ENCODE measurements at places on chromosomes 12 and 14.
A peak's percentile ranks its signal among the peaks of the same experiment; 100 is the strongest.

DNA sequence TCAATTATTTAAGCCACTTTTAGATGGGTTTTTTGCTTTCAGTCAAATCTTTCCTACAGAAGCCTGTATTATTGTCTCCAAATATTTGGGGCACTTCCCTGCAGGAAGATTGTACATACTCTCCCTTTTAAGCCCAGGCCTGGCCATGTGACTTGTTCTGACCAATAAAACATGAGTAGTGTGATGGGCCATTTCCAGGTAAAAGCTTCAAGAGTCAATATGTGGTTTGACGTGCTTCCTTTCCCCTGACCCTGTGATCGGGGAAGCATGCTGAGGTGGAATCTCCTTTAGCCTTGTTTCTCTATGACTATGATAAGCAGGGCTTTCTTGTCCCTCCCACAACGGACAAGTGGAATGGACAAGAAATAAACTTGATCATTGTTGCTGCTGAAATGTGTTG lies 14.2 kb upstream of the NIN start:
- no peak for DNase-seq

GRCh38 chr12:116123451-116124258 lies 153.8 kb downstream of the MED13L start:
- DNase-seq: peak; percentile 23

- no peak for DNase-seq
These were observed 12.3 kb upstream of the CALM1 start for GRCh38 chr14:90384543-90384911.

GRCh38 chr14:20470603-20470901 lies 1.3 kb downstream of the PNP start:
- peak; percentile 24 for DNase-seq

GRCh38 chr12:6925540-6926279 lies 2.0 kb upstream of the ATN1 start:
- DNase-seq: peak; percentile 65

DNA sequence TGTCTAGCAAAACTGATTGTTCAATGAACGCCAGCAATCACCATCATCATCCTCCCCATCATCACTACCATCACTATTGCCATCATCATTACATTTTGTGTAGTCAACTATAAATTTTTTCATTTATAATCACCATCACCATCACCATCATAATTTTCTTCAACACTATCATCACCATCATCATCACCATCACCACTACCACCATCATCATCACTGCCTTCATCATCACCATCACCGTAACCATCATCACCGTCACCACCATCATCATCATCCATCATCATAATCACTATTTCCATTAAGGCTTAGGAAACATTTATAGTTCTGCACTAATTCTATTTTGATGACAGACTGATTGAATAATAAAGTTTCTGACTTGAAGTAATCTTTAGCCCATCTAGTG lies 434.8 kb upstream of the TMEM132C start:
- DNase-seq: no peak

GRCh38 chr12:97375310-97375709 lies 87.3 kb upstream of the RMST start:
- DNase-seq: no peak

DNA sequence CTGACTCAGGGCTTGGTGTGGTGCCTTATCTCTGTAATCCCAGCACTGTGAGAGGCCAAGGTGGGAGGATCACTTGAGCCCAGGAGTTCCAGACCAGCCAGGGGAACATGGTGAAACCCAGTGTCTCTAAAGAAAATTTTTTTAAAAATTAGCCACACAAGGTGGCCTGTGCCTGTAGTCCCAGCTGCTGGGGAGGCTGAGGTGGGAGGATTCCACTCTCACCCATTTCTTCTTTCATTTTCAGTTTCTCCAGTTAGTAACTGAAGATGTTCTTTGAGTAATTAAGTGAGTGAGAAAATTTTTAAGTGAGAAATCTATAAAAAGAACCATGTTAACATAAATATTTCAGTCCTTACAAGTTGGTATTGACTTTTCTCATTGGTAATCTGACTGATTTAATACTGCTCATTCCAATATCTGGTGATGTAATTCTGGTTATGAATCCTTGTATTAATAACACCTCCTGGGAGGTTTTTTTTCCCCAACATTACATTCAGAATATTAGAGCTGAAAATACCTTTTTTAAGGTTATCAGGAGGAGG lies 6.1 kb downstream of the METTL3 start:
- DNase-seq: no peak

GRCh38 chr12:62834406-62834805 lies 100.5 kb downstream of the PPM1H start:
- DNase-seq: no peak

DNA sequence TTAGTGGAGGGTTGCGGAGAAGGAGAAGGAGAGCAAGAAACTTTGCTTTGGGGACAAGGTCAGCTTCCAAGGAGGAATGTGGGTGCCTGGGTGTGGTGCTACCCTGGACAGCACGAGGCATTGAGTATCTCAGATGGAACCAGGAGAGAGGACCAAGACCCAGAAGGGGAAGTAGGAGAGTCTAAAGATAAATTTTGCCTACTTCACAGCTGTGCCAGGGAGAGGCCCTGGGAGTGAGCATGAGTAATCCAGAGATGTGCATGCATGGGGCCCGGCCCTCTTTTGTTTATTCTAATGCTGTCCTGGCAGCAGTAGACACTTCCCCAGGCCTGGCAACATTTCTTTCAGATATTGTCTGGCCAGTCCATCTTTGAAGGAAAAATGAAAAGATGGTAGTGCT lies 49.5 kb upstream of the GNPNAT1 start:
- no peak for DNase-seq

DNA sequence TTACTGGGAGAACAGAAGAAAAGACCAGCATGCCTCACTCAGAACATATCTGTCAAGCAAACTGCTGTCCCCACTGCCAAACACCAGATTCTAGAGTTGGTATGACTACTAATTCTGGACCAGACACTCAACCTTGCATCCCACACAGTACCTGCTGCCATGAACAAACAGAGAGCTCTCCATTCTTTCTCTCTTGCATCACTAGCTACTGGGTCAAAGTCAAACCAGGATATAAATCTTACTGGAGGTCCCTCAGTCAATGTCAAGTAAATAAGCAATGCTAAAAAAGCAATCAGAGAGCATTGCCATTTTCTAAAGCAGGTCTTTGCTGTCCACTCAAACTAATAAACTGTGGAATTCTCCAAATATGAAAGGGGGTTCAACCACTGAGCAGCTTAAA lies 452.4 kb upstream of the SEL1L start:
- no peak for DNase-seq

GRCh38 chr12:7219599-7220243 lies 30.2 kb downstream of the PEX5 start:
- peak; percentile 52 for DNase-seq

DNA sequence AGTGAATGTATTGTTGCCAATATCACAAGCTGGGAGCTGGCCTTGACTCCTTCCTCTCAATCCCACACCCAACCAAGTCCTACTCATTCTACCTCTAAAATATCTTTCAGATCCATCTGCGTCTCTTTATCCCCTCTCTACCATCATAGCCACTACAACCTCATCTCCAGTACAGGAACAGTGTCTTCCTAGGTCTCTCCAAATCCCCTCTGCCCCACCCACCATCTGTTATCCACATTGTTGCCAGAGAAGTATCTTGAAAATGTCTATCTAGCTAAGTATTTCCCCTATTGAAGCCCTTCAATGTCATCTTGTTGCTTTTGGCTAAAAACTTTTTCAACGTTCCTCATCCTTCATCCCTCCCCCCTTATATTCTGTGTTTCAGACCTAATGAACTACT lies 244.7 kb downstream of the C12orf75 start:
- no peak for DNase-seq

DNA sequence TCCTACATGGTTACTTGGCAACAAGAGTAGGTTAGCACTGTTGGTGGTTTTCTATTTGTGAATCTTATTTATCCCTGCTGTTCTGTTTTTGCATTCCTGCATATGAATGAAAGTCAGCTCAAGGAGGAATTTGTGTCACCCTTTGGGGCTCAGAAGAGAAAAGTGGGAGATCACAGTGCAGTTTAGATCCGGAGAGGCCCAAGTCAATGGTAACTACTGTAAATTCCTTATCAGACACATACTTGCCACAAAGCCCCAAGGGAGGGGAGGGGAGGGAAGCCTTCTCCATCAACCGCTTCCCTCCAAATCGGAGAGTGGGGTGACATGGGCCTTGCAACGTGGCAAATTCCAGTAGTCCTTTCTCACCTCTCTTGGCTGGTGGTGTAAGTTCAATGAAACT lies 15.0 kb downstream of the GSG1 start:
- DNase-seq: no peak

GRCh38 chr12:3313066-3313465 lies 177.9 kb upstream of the PRMT8 start:
- no peak for DNase-seq

- no peak for DNase-seq
These were observed 12.7 kb upstream of the WDR89 start for GRCh38 chr14:63654346-63654745.
